ENCODE measurements at places on chromosomes 6 and 20. TPM values are rescaled to one million over a fixed set of nuclear protein-coding genes. Genes with fewer than 3 reads are reported as not detected.

DNA sequence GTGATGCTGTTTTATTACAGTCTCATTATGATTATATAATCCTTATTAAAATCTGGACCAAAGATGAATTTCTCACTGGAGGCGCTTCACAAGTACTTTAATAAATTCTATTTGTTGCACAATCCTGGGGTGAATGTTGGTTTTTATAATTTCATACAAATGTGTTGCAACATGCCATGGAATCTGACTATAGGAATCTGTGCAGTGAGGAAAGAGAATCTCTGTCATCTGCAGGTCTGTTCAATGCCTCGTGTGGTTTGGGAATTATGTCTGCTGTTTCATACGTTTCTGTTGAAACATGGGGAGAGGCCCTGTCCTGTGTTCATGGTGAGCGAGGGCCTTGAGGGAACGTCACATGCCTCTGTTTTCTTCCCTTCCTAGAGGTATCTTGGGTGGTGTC is 277.3 kb downstream of the CDH4 start:
- H3K4me1 ChIP-seq = no peaks in the 10 kb centered on the region
- no peaks in the 10 kb centered on the region for H3K27me3 ChIP-seq
- no peak for DNase-seq
- no peak overlapping the region for H3K4me3 ChIP-seq
- no peak overlapping the region for H3K27ac ChIP-seq

- no peaks in the 10 kb centered on the region for H3K27me3 ChIP-seq
- H3K4me1 ChIP-seq = no peaks in the 10 kb centered on the region
- H3K27ac ChIP-seq = no peak overlapping the region
- no peak overlapping the region for H3K4me3 ChIP-seq
- no peaks in the 10 kb centered on the region for H3K36me3 ChIP-seq
- no peak for DNase-seq
These were observed 108.1 kb downstream of the TRMT11 start for GRCh38 chr6:126094411-126094810.

DNA sequence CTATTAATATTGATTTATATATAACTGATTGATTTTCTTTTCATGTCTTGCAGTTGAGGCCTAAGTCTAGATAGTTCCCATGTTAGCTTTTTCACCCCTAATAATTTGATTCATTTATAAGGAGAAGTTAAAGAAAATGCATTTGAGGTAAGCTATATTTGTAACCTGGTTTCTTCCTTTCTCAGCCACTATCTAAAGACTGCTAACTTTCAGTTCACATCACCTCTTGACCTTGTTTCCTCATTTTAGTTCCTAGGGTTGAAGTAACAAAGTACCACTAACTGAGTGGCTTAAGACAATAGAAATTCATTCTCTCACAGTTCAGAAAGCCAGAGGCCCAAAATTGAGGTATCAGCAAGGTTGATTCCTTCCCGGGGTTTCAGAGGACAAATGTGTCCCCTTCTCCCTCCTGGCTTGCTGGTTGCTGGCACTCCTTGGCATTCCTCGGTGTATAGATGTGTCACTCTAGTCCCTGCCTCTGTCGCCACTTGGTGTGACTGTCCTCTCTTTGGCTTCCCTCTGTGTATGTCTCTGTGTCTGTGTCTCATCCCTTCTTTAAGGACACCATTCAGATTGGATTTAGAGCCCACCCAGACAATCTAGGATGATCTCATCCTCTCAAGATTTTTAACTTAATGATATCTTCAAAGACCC is 55.9 kb upstream of the C20orf144 start:
- H3K27me3 ChIP-seq = no peaks in the 10 kb centered on the region
- H3K4me3 ChIP-seq = no peak overlapping the region
- no peak overlapping the region for H3K27ac ChIP-seq
- DNase-seq = no peak
- no peaks in the 10 kb centered on the region for H3K4me1 ChIP-seq

The CDK19 gene
- 11.2 TPM for total RNA-seq

DNA sequence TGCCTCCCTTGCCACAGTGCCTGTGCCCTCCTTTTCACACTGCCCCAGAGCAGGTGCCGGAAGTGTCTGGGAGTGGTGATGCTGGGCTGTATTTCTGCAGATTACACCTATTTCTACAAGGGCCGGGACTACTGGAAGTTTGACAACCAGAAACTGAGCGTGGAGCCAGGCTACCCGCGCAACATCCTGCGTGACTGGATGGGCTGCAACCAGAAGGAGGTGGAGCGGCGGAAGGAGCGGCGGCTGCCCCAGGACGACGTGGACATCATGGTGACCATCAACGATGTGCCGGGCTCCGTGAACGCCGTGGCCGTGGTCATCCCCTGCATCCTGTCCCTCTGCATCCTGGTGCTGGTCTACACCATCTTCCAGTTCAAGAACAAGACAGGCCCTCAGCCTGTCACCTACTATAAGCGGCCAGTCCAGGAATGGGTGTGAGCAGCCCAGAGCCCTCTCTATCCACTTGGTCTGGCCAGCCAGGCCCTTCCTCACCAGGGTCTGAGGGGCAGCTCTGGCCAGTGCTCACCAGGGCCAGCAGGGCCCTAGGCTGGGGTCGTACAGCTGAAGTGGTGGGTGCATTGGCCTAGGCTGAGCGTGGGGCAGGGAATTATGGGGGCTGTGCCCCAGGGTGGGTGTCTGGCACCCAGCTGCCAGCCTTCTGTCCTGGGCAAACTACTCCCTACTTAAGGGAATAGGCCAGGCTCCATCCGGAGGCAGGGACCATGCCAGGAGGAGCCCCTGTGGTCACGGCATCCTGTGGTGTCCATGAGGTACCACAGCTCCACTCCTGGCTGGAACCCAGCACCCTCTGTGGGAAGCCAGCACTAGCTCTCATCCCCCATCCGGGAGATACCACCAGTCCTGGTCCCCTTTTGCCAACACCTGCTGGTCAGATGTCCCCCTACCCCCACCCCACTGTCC is 3.5 kb downstream of the MMP24OS start:
- peaks cover 6% of the 10 kb centered on the region for H3K4me1 ChIP-seq
- DNase-seq = no peak
- H3K36me3 ChIP-seq = peaks cover 22% of the 10 kb centered on the region
- H3K4me3 ChIP-seq = no peak overlapping the region
- H3K27me3 ChIP-seq = no peaks in the 10 kb centered on the region
- H3K27ac ChIP-seq = no peak overlapping the region
